ENCODE measurements at places on chromosomes 12 and 14.

DNA sequence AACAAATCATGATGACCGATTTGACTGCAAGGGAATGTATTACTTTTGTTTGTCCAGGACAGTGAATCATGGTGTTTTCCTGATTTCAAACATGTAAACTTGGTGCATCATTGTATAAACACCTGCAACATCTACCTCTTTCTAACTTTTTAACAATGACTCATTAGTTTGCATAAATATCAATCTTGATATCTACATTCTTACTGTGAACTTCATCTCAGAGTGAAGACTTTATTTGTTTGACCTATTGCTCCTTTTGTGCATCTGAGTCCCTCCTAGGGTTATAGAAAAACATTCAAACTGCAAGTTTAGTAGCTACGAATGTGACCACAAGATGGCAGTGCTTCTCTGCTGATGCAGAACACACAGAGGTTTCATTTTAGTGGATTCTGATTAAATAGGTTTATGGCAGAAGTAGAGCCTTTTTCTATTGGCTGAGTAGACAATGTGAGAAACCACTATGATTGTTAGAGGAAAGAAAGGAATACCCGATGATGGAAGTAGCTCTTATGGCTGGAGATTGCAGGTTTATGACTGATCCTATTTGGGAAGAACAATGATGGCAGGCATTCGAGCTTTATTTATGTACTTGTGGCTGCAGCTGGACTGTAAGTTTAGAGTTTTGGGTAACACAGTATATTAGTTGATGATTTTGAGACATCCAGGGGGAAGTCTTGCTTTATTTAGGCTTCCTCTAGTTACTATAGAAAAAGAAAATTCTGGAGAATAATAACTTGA is 244.2 kb upstream of the OR4E1 start:
- peak; percentile 20 for DNase-seq

DNA sequence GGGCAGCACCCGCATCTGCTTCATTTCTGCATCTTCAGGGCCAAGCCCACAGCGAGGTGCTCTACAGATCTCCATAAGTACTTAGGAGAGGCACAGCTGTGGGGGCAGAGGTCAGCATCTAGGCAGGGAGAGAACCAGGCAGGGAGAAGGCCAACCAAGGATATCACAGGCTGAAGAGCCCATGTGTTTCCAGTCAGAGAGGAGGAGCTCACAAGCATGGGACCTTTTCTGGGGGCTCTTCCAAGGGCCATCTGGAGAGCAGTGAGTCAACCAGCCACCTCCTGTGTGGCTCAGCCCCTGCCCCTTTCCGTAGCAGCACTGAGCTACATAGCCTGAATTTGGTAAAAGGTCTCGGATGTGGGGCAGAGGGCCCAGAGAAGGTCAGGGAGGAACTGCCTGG is 78.5 kb downstream of the ARL6IP4 start:
- DNase-seq, result no peak

- DNase-seq, result peak; percentile 29
These were observed 594 bp downstream of the KRAS start for GRCh38 chr12:25249931-25250738.

- no peak for DNase-seq
These were observed 53.9 kb upstream of the CEP83 start for GRCh38 chr12:94513527-94513926.

- no peak for DNase-seq
These were observed 6.6 kb downstream of the ZNF219 start for GRCh38 chr14:21091821-21092272.

- DNase-seq, result no peak
These were observed 201.2 kb downstream of the FLRT2 start for GRCh38 chr14:85731186-85731585.

DNA sequence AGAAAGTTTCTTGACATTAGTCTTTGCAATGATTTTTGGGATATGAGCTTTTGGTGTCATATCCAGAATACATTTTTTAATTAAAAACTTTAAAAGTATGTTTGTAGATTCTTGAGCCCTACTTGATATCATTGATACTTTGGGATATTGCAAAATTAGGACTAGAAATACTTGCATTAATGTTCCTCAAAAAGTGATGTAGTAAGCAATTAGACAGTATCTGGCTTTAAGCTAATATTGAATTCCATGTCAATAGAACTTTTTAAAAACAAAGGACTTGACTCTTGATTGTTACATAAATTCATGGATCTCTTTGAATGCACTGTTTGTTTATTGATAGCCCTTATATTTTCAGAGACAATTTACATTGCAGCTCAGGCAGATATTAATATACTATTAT is 15.6 kb downstream of the PEX5 start:
- DNase-seq, result no peak

DNA sequence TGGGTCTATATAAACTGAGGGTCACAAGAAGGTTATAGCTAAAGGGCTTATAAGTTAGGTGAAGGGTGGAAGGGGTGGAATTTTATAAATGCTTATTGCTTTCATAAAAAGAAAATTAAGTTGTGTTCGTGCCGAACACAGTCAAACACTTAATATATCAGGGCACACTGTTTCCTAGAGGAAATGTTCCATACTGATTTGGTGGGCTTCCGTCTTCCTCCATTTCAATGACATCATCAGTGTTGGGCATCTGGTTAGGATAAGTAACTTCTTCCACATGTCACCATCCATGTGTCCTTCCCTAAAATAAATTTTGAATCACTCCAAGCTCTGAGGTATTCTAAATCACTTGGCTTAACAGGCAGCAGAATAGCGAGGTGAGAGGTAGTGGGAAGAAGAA is 466.4 kb downstream of the MED13L start:
- no peak for DNase-seq

- DNase-seq, result no peak
These were observed 45.5 kb upstream of the TMEM263 start for GRCh38 chr12:106910202-106910601.

DNA sequence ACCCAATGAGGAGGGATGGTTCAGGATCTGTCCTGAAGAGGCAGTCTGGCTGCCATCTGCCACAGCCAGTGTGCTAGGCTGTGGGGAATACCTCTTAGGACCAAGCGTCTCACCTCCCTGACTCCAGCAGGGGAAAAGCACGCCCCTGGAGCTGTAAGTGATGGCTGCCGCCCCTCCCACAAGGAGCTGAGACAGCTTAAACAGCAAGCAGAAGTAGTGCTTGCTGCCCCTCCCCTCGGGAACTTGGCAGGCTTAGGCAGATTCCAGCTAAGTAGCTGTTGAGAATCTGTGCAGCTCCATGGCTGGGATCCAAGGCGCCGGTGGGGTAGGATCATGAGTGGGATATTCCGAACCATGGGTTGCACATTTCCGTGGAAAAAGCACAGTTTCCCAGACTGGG is 360.4 kb upstream of the MDGA2 start:
- DNase-seq, result no peak

GRCh38 chr14:81178063-81178462 is 42.7 kb downstream of the GTF2A1 start:
- DNase-seq, result no peak

DNA sequence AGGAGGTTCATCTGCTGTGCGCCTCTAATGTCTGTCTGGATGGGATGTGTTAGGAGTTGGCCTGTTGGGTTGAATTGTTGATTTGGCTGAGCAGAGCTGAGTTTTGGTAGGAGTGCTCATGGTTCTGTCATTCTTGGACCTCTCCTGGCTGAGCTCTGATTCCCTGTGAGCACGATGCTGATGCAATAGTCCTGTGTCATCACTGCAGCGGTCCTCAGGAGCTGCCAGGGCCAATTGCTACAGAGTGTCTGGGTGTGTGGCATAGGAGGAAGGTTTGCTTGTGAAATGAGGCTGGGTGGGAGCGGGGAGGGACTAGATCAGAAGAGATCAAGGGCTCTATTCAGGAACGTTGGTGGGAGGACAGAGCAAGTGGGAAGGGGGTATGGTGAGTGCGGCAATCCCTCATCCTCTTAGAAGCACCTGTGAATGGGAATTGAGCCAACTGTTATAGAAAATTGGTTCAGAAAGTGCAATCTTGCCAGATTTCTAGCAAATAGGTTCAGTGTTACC is 21.2 kb downstream of the PEX5 start:
- no peak for DNase-seq

GRCh38 chr12:77644915-77645605 is 185.6 kb upstream of the NAV3 start:
- DNase-seq, result no peak

DNA sequence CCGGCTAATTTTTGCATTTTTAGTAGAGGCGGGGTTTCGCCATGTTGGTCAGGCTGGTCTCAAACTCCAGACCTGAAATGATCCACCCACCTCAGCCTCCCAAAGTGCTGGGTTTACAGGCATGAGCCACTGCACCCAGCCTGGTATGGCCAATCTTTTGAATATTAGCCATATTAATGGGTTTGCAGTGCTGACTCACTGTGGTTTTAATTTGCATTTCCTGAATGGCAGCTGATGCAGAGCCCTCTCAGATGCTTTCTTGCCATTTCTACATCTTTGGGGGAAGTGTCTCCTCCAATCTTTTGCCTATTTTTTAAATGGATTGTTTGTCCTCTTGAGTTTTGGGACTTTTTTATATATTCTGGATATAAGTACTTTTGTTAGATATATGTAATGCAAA is 55.5 kb upstream of the NPAS3 start:
- no peak for DNase-seq

GRCh38 chr14:78162202-78162601 is 8.0 kb upstream of the NRXN3 start:
- peak; percentile 42 for DNase-seq

- no peak for DNase-seq
These were observed 25.7 kb downstream of the TRAF3 start for GRCh38 chr14:102802834-102803523.

- DNase-seq, result no peak
These were observed 456.3 kb upstream of the RGS6 start for GRCh38 chr14:71475916-71476315.

DNA sequence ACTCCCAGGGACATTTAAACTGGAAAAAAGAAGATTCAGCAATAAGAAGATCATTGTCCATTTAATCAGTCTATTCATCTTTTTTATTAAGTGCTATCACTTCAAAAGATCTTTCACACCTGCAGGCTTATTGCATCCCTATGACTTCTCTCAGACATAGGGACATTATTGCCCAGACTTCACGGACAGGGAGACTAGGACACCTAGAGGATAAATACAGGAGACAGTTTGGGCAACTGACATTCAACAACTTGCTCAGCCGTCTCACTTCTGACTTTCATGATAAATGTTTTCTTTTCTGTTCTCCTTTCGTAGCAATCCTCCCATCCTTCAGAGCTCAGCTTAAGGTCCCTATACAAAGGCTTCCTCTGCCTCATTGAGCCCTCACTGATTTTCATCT is 84.3 kb downstream of the TMEM30B start:
- DNase-seq, result no peak

- no peak for DNase-seq
These were observed 4.1 kb downstream of the TSHR start for GRCh38 chr14:80959496-80959895.

- no peak for DNase-seq
These were observed 9.8 kb downstream of the RBP5 start for GRCh38 chr12:7118881-7119280.

GRCh38 chr12:76026643-76027063 is 4.9 kb downstream of the PHLDA1 start:
- DNase-seq, result peak; percentile 79

- DNase-seq, result no peak
These were observed 161.0 kb upstream of the PRKD1 start for GRCh38 chr14:30088620-30089019.
